CD4-positive, alpha-beta memory T cell (primary cell): ENCODE measurements at places on chromosomes 4 and X. TPM values are rescaled to one million over a fixed set of nuclear protein-coding genes. Genes with fewer than 3 reads are reported as not detected.

The STK32B gene
- total RNA-seq = not detected

The FGFR3 gene
- total RNA-seq = 0.53 TPM

The CYBB gene
- total RNA-seq = 6.3 TPM

The C1QTNF7 gene
- not detected for total RNA-seq

The SMIM31 gene
- total RNA-seq = not detected

The ZXDB gene
- total RNA-seq = 14.9 TPM

The DCLK2 gene
- not detected for total RNA-seq

The IL2RG gene
- 379 TPM for total RNA-seq

The GPR50 gene
- total RNA-seq = not detected

GRCh38 chrX:53435997-53436396 lies 1.8 kb upstream of the HSD17B10 start:
- H3K36me3 ChIP-seq = peaks cover 4% of the 10 kb centered on the region
- no peak overlapping the region for H3K27ac ChIP-seq
- H3K4me3 ChIP-seq = no peak overlapping the region
- H3K27me3 ChIP-seq = no peaks in the 10 kb centered on the region
- peak; percentile 71 for DNase-seq

- H3K27ac ChIP-seq = no peak overlapping the region
- no peak overlapping the region for H3K4me3 ChIP-seq
- H3K36me3 ChIP-seq = no peaks in the 10 kb centered on the region
- no peak for DNase-seq
Observed at GRCh38 chr4:21752616-21753015, 196.0 kb downstream of the KCNIP4 start.

DNA sequence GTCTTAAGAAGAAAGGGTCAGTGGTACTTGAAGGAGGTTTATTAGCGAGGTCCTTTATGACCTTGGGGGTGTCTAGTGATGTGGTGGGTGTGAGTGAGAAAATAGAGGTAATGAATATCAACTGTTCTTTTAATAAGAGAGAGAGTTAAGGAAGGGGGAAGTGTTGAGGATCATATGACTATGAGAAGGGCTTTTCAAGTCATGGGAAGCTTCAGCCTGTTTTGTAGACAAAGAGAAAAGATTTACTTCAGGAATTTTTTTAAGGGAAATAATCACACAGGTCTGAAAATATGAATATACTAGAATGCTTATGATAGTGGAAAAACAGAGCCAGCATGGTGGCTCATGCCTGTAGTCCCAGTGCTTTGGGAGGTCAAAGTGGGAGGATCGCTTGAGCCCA lies 41.3 kb upstream of the MTMR1 start:
- H3K4me3 ChIP-seq = no peak overlapping the region
- H3K27ac ChIP-seq = no peak overlapping the region
- no peaks in the 10 kb centered on the region for H3K4me1 ChIP-seq
- peaks cover 10% of the 10 kb centered on the region for H3K36me3 ChIP-seq
- no peak for DNase-seq

DNA sequence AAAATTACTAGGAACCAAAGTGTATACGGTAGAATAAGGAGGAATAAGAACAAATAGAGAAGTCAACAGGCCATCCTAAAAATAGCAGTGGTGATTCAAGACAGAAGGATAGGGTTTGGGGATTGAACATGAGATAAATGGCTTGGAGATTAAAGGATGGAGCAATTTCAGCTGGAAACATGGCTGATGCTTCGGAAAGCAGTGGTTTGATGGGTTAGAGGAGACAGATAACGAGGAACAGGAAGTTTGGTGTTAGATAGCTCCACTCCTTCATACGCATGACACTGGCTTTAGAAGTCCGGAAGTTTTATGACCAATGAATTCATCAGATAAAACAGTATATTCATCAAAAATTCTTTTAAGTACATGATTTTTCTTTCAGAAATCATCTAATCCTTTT lies 70.8 kb upstream of the GALNTL6 start:
- H3K36me3 ChIP-seq = no peaks in the 10 kb centered on the region
- no peak for DNase-seq
- H3K4me3 ChIP-seq = no peak overlapping the region
- H3K27me3 ChIP-seq = no peaks in the 10 kb centered on the region
- H3K4me1 ChIP-seq = no peaks in the 10 kb centered on the region

- no peak overlapping the region for H3K27ac ChIP-seq
- no peaks in the 10 kb centered on the region for H3K27me3 ChIP-seq
- peaks cover 4% of the 10 kb centered on the region for H3K4me1 ChIP-seq
- DNase-seq = no peak
Observed at GRCh38 chr4:37604461-37604860, 81.7 kb downstream of the RELL1 start.

GRCh38 chr4:146235654-146236177 lies 21.4 kb downstream of the REELD1 start:
- no peaks in the 10 kb centered on the region for H3K36me3 ChIP-seq
- H3K4me1 ChIP-seq = no peaks in the 10 kb centered on the region
- DNase-seq = no peak
- H3K27me3 ChIP-seq = no peaks in the 10 kb centered on the region
- H3K27ac ChIP-seq = no peak overlapping the region

- no peaks in the 10 kb centered on the region for H3K27me3 ChIP-seq
- DNase-seq = no peak
- H3K27ac ChIP-seq = no peak overlapping the region
- H3K4me3 ChIP-seq = no peak overlapping the region
- no peaks in the 10 kb centered on the region for H3K4me1 ChIP-seq
Observed at GRCh38 chr4:86919561-86920223, 15.1 kb upstream of the AFF1 start.

DNA sequence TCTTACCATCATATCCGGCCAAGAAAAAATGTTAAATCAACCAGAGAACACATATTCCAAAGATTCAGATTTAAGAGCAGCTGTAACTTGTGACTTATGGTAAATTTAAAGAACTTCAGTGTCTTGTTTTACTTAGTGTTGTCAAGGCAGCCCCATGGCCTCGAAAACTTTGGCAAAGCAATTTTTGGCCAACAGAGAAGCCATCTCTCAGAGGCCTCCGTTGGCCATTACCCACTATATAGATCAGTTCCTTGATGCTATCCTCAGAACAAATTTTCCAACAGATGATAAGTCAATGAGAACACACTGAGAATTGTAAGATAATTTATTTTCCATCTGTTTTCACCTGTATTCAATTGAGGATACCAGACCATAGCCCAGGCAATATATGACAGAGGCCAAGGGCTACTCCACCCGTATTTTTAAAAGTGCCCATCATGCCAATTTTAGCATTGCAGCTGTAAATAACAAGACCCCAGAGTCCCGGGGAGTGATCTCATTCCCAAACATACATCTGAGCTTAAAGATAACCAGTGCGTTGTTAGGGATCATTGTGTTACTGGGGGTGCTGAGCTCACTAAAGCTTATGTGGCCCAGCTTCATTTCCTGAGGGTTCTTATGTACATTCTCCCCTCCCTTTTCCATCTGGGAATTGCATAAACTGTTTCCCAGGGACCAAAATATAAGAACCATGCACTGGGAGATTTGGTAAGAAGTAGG lies 50.0 kb upstream of the PDHA1 start:
- H3K27me3 ChIP-seq = no peaks in the 10 kb centered on the region
- no peak overlapping the region for H3K27ac ChIP-seq
- no peak for DNase-seq

DNA sequence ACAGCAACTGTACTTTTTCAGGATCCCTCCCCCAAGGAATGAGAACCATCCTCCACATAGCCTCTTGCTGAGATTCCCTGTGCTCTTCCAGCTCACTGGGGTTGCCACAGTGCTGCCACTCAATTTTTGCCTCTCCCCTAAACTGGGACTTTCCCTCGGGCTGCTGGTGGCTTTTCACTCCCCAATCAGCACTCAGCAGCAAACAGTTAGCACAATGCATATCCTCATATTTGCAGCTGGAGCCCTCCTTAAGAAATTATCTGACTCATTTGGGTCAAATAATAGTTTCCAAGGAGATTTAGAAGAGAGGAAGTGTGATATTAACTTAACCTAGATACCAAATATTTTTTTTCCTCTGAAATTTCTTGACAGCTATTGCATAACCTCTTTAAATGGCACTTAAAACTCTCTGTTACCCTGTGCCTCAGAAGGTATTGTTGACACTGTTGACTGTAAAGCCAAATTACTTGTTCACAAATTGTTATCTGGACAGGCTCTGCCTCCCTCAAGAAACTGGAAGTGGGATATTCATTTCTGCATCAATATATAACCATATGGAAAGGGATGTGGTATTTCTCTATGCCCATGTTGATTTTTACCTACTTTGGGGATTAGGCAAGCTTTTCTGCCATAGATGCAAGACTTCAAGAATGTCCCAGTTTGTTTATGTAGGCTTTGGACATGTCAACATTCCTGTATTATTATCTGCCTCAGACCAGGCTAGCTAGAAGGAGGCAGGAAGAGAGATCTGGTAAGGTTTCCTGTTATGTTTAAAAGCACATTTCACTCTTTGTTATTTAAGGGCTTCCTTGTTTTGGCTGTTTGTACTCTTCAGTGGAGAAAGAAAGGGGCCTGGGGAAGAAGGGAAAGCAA lies 58.0 kb downstream of the SEPTIN11 start:
- peaks cover 35% of the 10 kb centered on the region for H3K4me1 ChIP-seq
- H3K4me3 ChIP-seq = no peak overlapping the region
- H3K27ac ChIP-seq = peak overlapping the region; percentile 22
- no peaks in the 10 kb centered on the region for H3K36me3 ChIP-seq
- DNase-seq = peak; percentile 41

- H3K36me3 ChIP-seq = no peaks in the 10 kb centered on the region
- no peaks in the 10 kb centered on the region for H3K27me3 ChIP-seq
- no peaks in the 10 kb centered on the region for H3K4me1 ChIP-seq
- no peak overlapping the region for H3K4me3 ChIP-seq
- DNase-seq = no peak
Observed at GRCh38 chr4:25466966-25467697, 90.1 kb downstream of the ANAPC4 start.

DNA sequence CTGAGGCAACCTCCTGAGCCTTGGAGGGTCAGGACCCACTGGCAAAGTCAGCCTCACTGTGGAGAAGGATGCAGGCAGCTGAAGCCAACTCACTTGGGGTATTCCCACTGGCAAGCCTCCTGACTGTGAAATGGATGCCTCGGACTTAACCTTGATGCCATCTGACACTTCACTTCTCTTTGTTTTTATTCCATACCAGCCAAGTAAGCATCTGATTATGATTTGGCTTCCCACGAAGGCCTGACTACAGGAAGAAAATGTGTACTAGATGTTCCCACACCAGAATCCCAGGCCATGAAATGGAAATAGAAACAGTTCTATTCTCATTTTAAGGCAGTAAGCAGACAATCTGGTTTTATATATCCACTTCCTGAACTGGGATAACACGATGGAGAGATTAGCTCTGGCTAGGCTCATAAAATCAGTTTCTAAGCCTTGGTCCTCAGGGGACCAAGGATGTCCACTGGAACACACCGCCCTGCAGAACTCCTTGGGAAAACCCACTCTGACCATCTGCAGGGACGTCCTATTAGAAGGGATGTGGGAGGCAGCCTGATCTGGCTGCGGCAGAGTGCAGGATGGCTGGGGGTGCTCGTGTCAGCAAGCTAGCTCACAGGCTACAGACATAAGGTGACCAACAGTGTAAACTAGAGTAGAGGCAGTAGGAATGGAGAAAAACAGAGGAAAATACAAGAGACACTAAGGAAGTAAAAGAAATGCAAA lies 89.3 kb downstream of the TSPAN5 start:
- no peak overlapping the region for H3K4me3 ChIP-seq
- H3K27ac ChIP-seq = no peak overlapping the region
- no peaks in the 10 kb centered on the region for H3K36me3 ChIP-seq
- H3K4me1 ChIP-seq = no peaks in the 10 kb centered on the region

DNA sequence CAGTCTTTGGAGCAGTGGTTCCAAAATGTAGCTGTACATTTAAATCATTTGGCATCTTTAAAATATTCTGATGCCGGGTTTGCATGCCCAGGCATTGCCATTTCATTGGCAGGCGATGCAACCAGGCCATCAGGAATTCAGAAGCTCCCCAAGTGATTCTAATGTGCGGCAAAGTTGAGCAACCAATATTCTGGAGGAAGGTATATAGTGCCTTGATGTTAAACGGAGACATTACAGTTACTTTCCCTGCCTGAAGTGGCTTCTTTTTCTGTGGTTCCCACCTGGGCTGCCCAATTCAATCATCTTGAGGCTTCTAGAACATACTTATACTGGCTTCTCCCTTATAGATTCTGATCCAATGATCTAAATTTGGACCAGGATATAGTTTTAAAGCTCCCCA lies 68.7 kb upstream of the PGM2 start:
- no peak overlapping the region for H3K4me3 ChIP-seq
- no peak for DNase-seq
- H3K4me1 ChIP-seq = peaks cover 6% of the 10 kb centered on the region
- no peak overlapping the region for H3K27ac ChIP-seq
- H3K36me3 ChIP-seq = no peaks in the 10 kb centered on the region

- no peak for DNase-seq
- H3K27ac ChIP-seq = no peak overlapping the region
- no peak overlapping the region for H3K4me3 ChIP-seq
- no peaks in the 10 kb centered on the region for H3K4me1 ChIP-seq
- no peaks in the 10 kb centered on the region for H3K36me3 ChIP-seq
Observed at GRCh38 chrX:151679798-151680402, 15.4 kb upstream of the PRRG3 start.

DNA sequence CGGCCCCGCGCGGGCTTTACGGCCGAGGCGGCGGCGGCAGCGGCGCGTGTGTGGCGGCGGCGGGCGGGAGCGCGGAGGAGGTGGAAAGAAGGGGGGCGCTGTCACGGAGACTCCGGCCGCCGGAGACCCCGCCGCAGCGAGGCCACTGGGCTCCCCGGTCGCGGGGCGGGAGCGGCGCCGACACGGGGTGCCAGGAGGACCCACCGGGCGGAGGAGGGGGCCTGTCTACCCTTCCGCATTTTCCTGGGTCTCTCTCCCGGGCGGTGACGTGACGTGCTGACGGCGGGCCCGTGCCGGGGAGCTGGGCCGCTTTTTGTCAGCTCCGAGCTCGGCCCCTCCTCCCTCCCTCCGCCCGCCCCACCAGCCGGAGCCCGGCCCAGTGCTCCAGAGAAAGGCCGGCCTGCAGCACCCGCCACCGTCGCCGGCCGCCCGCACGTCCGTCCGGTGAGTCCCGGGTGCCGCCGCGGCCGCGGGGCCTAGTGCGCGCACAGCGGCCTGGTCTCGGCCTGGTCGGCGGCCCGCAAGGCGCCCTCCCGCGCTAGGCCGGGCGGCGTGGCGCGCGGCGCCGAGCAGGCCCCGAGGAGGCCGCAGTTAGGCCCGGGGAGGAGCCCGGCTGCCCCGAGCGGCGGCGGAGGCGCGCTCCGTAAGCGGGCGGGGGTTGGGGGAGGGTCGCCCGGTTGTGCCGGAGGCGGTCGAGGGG lies at the start of gene ZFX:
Gene ZFX (plus strand): TSS at position 379 of the 700 bp plus-strand sequence. CDS start 23,014 bp downstream, outside the sequence.
- H3K27me3 ChIP-seq = no peaks in the 10 kb centered on the region
- peak within 1 kb of the TSS; percentile 65 for H3K4me3 ChIP-seq
- peak within 1 kb of the TSS; percentile 83 for H3K27ac ChIP-seq
- peak; percentile 73 for DNase-seq

GRCh38 chrX:93404121-93404520 lies 269.3 kb downstream of the NAP1L3 start:
- DNase-seq = no peak
- no peak overlapping the region for H3K27ac ChIP-seq
- H3K27me3 ChIP-seq = no peaks in the 10 kb centered on the region
- H3K4me1 ChIP-seq = no peaks in the 10 kb centered on the region

GRCh38 chr4:81214144-81214880 lies 710 bp downstream of the PRKG2 start:
- no peak for DNase-seq
- no peaks in the 10 kb centered on the region for H3K36me3 ChIP-seq
- no peak overlapping the region for H3K27ac ChIP-seq

GRCh38 chrX:131063613-131064012 lies 5.5 kb downstream of the ARHGAP36 start:
- H3K4me1 ChIP-seq = no peaks in the 10 kb centered on the region
- no peak overlapping the region for H3K27ac ChIP-seq
- no peaks in the 10 kb centered on the region for H3K27me3 ChIP-seq
- no peaks in the 10 kb centered on the region for H3K36me3 ChIP-seq
- no peak for DNase-seq
- H3K4me3 ChIP-seq = no peak overlapping the region
